ENCODE measurements at places on chromosomes 2 and 18. TPM values are rescaled to one million over a fixed set of nuclear protein-coding genes. Genes with fewer than 3 reads are reported as not detected.

The FAM210A gene
- total RNA-seq = 5.4 TPM

The RASGRP3 gene
- total RNA-seq = 22.1 TPM

The KATNAL2 gene
- 12.2 TPM for total RNA-seq

The ICOS gene
- not detected for total RNA-seq
